Amniotic stem cell (primary cell): ENCODE measurements at places on chromosomes 4 and X.

- no peak for DNase-seq
Observed at GRCh38 chr4:133440404-133440803, 291.3 kb downstream of the PCDH10 start.

- DNase-seq = no peak
Observed at GRCh38 chr4:139076016-139076744, 60.6 kb downstream of the NOCT start.

GRCh38 chrX:150767475-150768131 is 74.4 kb downstream of the MTMR1 start:
- peak; percentile 29 for DNase-seq

DNA sequence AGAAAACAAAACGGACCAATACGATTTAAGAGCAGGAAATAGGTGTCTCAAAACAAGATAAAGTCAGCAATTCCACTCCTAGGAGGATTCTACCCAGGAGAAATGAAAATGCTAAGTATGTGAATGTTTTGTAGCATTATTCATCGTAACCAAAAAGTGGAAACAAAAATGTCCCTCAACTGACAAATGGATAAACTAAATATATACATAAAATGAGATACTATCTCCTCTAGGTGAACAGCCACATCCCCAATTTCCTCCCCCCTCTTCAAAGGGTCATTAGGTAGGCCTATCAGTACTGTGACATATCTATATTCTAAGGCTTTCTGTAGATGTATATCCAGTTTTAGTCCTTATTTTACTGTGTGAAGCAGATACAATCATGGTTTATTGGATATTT is 18.0 kb downstream of the DDX3X start:
- DNase-seq = no peak

GRCh38 chr4:23500894-23501449 is 388.9 kb downstream of the PPARGC1A start:
- no peak for DNase-seq

- DNase-seq = no peak
Observed at GRCh38 chrX:103847174-103847870, 15.3 kb upstream of the RAB9B start.

GRCh38 chr4:76659103-76659490 is 224.1 kb downstream of the SHROOM3 start:
- DNase-seq = no peak

- peak; percentile 2 for DNase-seq
Observed at GRCh38 chr4:137274404-137274803, 257.9 kb downstream of the PCDH18 start.

- no peak for DNase-seq
Observed at GRCh38 chrX:1170243-1170642, 42.2 kb downstream of the CRLF2 start.

DNA sequence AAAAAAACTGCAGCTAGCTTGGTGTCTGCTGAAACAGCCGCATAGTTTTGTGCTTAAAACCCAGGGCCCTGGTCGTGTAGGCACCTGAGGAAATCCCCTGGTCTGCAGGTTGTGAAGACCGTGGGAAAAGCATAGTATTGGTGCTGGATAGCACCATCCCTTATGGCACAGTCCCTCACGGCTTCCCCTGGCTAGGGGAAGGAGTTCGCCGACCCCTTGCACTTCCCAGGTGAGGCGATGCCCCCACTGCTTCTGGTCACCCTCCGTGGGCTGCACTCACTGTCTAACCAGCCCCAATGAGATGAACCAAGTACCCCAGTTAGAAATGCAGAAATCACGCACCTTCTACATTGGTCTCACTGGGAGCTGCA is 1105.1 kb downstream of the STPG2 start:
- no peak for DNase-seq

GRCh38 chr4:499567-499966 is 557 bp downstream of the PIGG start:
- DNase-seq = no peak

- DNase-seq = no peak
Observed at GRCh38 chrX:29947225-29947624, 268.1 kb upstream of the MAGEB2 start.

DNA sequence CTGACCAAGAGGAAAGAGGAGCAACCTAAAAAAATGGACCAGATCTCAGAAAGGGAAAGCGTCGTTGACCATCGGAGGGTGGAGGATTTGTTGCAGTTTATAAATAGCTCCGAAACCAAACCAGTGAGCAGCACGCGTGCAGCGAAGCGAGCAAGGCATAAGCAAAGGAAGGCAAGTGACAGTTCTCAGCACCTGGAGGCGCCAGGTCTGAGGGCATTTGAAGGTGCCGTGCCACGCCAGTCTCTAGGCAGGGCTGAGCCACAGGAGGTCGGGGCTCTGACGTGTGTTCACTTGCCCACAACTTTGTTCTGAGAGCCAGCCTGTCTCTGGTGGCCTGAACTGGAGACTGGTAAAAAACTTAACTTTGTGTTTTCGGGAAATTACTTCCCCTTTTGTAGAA is 59.7 kb downstream of the TNIP2 start:
- no peak for DNase-seq

DNA sequence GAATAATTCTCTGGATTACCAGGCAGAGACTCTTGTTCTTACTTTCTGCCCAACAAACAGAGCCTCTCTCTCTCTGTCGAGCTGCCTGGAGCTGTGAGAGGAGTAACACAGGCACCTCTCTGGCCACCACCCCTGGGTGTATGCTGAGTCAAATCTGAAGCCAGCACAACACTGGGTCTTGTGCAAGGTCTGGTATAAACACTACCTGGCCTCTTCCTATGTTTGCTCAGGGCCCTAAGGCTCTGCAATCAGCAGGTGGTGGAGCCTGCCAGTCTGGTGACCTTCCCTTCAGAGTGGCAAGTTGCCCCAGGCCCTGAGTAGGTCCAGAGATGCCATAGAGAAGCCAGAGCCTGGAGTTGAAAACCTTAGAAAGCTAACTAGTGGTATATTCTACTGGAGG is 139.9 kb downstream of the CPXCR1 start:
- DNase-seq = no peak

DNA sequence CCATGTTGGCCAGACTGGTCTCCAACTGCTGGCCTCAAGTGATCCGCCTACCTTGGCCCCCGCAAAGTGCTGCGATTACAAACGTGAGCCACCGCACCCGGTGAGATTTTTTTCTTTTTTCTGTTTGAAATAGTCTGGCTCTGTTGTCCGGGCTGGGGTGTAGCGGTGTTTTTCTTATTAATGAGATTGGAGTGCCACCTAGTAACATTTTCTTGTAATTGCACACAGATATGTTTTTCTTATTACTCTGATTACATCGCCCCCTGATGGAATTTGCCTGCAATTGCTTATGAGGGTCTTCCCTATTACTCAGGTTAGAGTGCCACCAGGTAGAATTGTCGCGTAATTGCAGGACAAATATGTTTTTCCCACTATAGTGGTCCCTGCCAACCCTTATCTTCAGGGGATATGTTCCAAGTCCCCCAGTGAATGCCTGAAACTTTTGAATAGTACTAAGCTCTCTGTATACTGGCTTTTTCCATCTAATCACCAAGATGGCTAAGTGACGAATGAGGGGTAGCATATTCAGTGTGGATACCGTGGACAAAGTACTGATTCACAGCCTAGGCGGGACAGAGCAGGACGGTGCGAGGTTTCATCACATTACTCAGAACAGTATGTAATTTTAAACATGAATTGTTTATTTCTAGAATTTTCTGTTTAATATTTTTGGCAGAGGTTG is 8.6 kb upstream of the PDHA1 start:
- no peak for DNase-seq
